ENCODE measurements at places on chromosomes 16 and 17. TPM values are rescaled to one million over a fixed set of nuclear protein-coding genes. Genes with fewer than 3 reads are reported as not detected.

KRT40 gene
- total RNA-seq, result not detected

- no peak overlapping the region for H3K4me3 ChIP-seq
- H3K27me3 ChIP-seq, result no peaks in the 10 kb centered on the region
- no peak overlapping the region for H3K27ac ChIP-seq
- H3K36me3 ChIP-seq, result no peaks in the 10 kb centered on the region
Observed at GRCh38 chr17:77646046-77646430, 312.5 kb upstream of the TNRC6C start.

GRCh38 chr16:79012671-79013434 lies 587.7 kb downstream of the MAF start:
- no peak overlapping the region for H3K4me3 ChIP-seq
- DNase-seq, result no peak
- H3K27me3 ChIP-seq, result no peaks in the 10 kb centered on the region
- H3K4me1 ChIP-seq, result no peaks in the 10 kb centered on the region

- no peaks in the 10 kb centered on the region for H3K27me3 ChIP-seq
- H3K4me1 ChIP-seq, result peaks cover 1% of the 10 kb centered on the region
- no peak for DNase-seq
- H3K27ac ChIP-seq, result no peak overlapping the region
- H3K36me3 ChIP-seq, result peaks cover 60% of the 10 kb centered on the region
Observed at GRCh38 chr16:14641926-14642325, 9.2 kb downstream of the BFAR start.
